ENCODE measurements at places on chromosomes 11 and 22.

DNA sequence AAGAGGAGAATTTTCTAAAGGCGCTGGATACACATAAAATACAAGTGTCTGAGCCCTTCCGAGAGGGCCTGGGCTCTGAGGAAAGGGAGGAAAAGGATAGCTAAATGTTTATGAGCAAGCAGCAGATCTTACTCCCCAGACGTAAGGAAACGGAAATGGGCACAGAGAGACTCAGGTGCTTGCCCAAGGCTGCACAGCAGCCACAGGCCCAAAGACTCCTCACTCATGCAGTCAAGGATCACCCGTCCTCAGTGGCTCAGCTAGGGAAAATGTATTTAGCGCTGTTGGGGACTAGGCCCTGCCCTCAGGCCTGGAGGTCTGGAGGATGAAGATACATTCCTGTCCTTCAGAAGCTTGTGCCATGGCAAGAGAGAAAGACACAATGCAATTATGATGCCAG lies 107.2 kb upstream of the SYT13 start:
- no peak for DNase-seq

- no peak for DNase-seq
Observed at GRCh38 chr11:34408580-34409172, 30.1 kb upstream of the CAT start.

DNA sequence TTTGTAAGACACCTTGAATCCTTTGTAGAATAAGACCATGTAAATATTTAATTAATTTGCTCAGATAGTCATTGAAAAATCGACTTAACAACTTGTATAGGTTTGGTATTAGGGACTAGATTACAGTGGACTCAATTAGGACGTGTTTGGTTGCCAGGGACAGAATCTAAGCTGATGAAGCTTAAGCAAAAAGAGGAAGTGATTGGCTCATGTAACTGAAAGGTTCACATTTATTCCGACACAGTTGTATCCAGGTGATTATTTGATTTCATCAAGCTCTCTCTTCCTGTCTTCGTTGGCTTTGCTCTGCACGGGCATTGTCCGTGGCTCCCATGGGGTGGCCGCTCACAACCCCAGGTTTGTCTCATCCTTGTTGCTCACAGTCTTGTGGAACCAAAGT lies 146.4 kb downstream of the C11orf91 start:
- DNase-seq: no peak

- DNase-seq: no peak
Observed at GRCh38 chr11:68867066-68867465, 25.4 kb upstream of the CPT1A start.

DNA sequence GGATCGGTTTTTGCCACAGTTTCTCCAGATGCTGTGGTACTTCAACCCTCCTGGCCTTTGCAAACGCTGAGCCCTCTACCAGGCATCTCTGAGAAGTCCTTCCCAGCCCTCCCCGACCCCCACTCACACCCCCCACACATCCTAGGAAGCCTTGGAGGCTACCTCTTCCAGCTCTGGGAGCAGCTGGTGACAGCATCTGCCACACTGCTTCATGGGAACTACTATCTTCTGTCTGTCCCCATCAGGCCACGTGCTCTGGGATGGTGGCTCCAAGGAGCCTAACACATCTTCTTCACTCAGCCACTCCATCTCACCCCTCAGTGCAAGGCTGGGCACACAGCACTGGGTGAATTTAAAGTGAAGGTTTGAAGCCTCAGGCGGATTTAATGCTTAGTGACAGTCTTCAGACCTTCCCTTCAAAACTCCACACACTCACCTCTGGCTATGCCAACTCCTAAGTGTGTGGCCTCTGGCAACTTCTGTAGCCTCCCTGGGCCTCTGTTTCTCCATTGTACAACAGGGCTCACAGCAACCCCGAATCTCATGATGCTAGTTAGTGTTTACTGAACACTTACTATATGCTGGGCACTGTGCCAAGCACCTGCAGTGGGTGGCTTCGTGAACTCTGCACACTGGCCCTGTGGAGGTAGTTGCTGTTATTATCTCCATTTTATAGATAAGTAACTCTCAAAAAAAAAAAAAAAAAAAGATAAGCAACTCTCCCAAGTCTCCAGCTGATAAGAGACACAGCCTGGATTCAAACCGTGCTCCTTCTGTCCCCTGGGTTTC lies 7.3 kb upstream of the TP53I11 start:
- DNase-seq: peak; percentile 82

DNA sequence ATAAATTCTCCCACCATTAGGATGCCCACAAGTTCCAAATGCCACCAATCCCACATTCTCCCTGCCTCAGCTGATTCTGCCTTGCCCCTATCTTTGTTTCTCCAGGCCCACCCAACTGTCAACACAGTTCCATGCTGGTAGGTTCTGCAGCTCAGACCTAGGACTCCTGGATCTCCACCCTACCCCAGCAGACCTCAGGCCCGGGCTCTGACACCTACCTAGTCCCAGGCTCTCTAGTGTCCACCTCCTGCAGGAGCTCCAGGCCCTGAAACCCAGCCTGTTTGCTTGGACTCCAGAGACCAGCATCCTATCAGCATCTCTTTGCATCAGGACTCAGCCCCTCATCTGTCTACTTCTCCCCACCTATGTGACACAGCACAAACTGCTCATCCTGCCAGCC lies 86.5 kb downstream of the PDE2A start:
- no peak for DNase-seq

- no peak for DNase-seq
Observed at GRCh38 chr11:112525270-112525669, 264.6 kb upstream of the PLET1 start.

- DNase-seq: no peak
Observed at GRCh38 chr11:92018332-92018731, 206.3 kb upstream of the FAT3 start.

- DNase-seq: no peak
Observed at GRCh38 chr11:99535819-99536218, 515.1 kb downstream of the CNTN5 start.

GRCh38 chr11:116217006-116217405 lies 555.8 kb downstream of the BUD13 start:
- DNase-seq: peak; percentile 39

DNA sequence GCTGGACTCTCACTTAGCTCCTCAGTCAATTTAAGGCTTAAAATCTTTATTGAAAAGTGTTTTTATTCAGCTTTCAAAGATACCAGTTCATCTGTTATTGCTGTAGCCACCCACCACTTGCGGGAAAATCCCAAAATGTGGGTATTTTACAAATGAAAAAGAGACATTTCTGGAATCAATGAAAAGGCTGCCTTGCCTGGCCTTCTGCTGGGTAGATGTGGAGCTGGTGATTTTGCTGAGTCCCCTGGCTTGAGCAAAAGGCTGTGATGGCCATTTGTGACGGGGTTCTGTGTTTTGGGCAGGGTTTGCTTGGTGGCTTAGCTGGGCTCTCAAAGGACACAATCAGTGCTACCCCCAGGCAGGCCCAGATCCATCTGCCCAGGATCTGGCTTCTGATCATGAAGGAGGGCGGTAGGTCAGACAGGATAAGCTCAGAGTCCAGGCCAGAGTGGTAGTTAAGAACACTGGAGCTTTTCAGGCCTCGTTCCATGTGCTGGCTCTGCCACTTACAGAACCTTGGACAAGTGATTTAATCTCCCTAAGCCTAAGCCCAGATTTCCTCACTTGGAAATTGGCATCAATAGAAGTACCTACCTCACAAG lies 36.1 kb downstream of the UBASH3B start:
- no peak for DNase-seq

DNA sequence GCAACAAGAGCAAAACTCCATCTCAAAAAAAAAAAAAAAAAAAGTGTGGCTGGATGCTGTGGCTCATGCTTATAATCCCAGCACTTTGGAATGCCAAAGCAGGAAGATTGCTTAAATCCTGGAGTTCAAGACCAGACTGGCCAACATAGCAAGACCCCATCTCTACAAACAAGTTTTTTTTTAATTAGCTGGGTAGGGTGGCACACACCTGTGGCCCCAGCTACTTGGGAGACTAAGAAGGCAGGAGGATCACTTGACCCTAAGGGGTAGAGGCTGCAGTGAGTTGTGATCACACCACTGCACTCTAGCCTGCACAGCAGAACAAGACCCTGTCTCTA lies 19.0 kb upstream of the FEZ1 start:
- no peak for DNase-seq

DNA sequence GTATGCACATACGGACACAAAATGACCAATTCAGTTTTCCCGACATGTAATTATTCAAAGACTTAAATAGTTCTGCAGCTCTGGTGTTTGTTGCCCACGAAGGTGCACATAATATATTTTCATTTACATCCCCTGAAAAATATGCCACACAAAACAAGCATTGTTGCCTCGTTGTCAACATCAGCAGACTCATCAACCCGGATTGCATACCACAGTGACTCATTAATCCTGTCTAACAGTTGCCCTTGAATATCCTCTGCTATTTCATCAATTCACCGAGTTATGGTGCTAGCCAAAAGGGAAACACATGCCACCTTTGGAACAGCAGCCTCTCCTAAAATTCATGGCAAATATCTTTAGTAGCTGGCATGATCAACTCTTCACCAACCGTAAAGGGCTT lies 582.2 kb downstream of the LRRC4C start:
- DNase-seq: no peak

GRCh38 chr11:31484497-31484896 lies 24.9 kb downstream of the IMMP1L start:
- no peak for DNase-seq

- no peak for DNase-seq
Observed at GRCh38 chr11:67404515-67405195, 772 bp downstream of the TBC1D10C start.

- peak; percentile 49 for DNase-seq
Observed at GRCh38 chr22:43658823-43659222, 153.3 kb downstream of the EFCAB6 start.

DNA sequence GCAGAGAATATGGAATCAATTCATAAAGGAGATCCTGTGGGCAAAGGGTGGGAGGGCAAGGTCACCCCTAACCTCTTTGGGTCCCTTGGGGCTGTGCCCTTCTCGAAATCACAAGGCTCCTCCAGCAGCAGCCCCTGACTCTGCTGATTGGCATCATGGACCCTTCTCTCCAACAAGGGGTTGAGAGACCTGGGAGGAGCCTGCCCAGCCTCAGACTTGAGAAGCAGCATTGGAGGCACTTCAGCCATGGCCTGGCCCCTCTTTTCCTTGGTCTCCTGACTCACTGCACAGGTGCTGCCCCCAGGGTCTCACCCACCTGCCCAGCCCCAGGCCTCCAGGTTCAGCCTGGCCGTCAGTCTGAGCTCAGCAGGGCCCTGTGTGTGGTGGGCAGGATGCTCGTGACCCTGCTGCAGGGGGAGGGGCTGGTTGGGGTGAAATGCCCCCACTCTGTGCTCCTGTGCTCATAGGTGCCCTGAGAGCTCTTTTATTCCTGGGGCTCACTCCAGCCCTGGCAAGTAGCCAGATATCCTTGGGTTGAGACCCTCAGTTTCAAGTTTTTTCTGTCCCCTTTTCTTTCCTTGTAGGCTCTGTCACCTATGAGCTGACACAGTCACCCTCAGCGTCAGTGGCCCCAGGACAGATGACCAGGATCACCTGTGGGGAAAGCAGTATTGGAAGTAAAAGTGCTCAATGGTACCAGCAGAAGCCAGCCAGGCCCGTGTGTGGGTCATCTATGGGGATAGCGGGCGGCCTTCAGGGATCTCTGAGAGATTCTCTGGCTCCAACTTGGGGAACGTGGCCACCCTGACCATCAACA lies 110.8 kb downstream of the GGTLC2 start:
- DNase-seq: no peak

DNA sequence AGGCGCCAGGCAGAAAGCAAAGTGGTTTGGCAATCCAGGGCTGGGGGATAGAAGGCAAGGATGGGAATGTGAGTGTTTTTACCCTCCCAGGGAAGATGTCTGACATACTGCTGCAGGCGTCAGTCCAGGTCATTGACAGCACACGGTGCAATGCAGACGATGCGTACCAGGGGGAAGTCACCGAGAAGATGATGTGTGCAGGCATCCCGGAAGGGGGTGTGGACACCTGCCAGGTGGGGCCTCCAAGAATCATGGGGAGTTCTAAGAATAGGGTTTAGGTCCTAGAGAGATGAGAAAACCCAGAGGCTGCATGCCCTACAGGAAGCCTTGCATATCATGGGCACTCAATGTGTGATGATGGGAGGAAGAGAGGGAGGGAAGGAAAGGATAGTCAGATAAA lies 28.3 kb upstream of the SMIM35 start:
- no peak for DNase-seq

Data from NCI-H2171 treated with DMSO at 0.1 percent for 48 hours (cell line).